COR-L47 (cell line): ENCODE measurements at places on chromosomes 4 and X.
A peak's percentile ranks its signal among the peaks of the same experiment; 100 is the strongest.

- DNase-seq, result no peak
Measured at GRCh38 chr4:105991726-105992125, 96.5 kb downstream of the NPNT start.

- DNase-seq, result no peak
Measured at GRCh38 chr4:39032218-39033085, at the start of gene TMEM156. TMEM156 (minus strand) TSS chr4:39032409; CDS start chr4:39032313, 96 bp downstream.

DNA sequence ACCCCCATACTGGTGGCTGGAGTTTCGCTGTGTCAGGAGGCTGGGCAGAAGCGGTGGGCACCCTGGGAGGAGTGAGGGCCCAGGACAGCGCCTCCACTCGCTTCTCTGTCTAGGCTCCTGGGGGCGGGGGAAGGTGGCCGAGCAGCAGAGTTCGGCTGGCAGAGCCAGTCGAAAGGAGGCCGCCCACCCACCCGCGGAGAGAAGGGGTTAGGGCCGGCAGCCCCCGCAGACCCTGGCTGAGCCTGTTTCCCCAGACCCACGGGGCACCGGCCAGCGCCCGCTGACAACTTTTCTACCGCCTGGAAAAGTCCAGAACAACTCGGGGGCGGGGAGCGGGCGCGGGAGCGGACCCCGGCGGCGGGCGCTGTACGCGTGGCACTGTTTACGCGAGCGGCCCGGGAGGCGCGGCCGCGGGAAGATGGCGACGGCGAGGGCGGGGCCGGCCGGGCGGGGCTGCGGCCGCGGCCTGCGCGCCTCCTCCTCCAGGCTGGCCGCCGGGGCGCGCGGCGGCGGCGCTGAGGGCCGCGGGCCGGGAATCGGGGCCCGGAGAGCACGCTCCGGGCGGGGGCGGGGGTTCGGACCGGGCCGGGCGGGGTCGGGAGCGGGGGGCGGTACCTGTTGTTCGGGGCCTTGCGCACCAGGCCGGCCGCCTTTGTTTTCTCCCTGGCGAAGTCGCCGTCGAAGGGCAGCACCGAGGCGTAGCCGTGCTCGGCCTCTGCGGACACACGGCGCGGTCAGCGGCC, 628 bp downstream of the MXD4 start:
- peak; percentile 38 for DNase-seq

GRCh38 chrX:153870791-153871360, 15.1 kb downstream of the L1CAM start:
- no peak for DNase-seq

GRCh38 chrX:152197465-152197864, 59.1 kb upstream of the MAGEA10 start:
- no peak for DNase-seq

- DNase-seq, result no peak
Measured at GRCh38 chr4:85116008-85116407, 149.5 kb upstream of the WDFY3 start.

DNA sequence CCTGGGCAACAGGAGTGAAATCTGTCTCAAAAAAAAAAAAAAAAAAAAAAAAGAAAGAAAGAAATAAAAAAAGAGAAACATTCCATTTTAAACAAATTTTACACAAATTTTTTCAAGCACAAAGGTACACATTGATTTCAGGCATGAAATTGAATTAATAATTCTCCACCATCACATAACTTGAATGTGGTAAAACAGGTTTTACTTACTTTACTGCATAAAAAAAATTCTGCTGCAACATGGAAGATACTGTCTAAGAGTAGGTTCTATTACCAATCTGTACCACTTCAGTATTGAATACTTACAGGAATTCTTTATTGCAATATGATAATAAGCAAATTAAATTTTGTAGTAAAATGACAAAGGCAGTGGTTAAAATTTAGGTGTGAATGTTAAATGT, 271.6 kb upstream of the ARSJ start:
- no peak for DNase-seq

GRCh38 chr4:42404001-42404400, 6.7 kb downstream of the SHISA3 start:
- DNase-seq, result no peak

GRCh38 chrX:94645726-94646125, 971.7 kb downstream of the FAM133A start:
- DNase-seq, result no peak

DNA sequence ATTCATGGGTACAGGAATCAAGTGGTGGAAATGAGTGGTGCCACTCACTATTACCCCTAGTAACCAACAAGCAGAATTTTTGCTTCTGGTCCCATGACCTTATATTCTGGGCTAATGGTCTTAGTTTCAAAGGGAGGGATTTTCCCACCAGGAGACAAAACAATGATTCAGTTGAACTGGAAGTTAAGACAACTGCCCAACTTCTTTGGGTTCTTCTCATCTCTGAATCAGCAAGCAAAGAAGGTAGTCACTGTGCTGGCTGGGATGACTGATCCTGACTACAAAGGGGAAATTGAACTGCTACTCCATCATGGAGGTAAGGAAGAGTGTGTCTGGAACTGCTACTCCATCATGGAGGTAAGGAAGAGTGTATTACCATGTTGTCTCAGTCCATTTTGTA, 87.2 kb downstream of the IL13RA2 start:
- DNase-seq, result no peak

- no peak for DNase-seq
Measured at GRCh38 chrX:132173647-132174046, 45.6 kb downstream of the RAP2C start.

DNA sequence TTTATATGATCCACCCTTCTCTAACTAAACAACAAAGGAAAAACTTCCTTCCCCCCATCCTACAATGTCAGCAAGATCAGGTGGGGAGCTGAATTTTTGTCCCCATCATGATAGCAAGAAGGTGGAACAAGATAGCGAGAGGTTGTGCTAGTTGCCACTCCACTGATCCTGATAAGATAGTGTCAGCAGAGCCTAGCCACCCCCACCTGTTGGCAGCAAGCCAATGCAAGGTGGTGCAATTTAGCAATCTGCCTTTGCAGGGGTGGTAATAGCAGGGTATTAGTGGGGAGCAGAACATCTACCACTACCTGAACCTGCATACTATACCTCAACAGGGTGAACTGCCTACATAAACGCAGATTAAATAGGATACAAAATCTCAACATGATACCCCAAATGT, 80.2 kb upstream of the MAMLD1 start:
- no peak for DNase-seq

- DNase-seq, result no peak
Measured at GRCh38 chr4:114615435-114615834, 16.8 kb downstream of the UGT8 start.

DNA sequence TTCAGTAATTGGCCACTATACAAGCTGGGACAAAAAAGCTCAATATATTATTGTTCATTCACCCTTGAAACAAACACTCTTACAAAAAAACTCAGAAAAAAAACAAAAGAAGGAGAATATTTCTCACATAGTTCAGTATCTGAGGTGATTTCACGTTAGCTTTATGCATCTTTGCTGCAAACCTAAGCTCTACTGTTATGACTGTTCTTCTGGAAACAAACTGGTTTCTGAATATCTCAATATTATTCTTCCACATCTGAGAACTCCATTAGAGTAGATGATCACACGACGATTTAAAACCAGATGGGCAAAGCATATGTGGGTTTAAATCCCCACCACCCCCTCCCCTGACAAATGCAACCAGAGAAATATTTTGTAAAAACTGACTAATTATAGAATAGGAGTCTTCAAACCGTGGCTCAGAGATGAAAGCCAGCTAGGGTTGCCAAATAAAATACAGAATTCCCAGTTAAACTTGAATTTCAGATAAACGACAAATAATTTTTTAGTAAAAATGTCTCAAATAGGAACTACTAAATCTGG, 182.0 kb upstream of the FAM241A start:
- no peak for DNase-seq

- DNase-seq, result peak; percentile 42
Measured at GRCh38 chrX:8049827-8050226, 121.2 kb downstream of the VCX2 start.
